SJCRH30 (cell line): ENCODE measurements at places on chromosomes 2 and 18. TPM values are rescaled to one million over a fixed set of nuclear protein-coding genes. Genes with fewer than 3 reads are reported as not detected.

LHCGR gene
- not detected in 2 replicates for total RNA-seq

RUFY4 gene
- total RNA-seq: not detected in 2 replicates

- no peak for DNase-seq
Observed at GRCh38 chr2:198016243-198016642, 211.8 kb downstream of the PLCL1 start.

DNA sequence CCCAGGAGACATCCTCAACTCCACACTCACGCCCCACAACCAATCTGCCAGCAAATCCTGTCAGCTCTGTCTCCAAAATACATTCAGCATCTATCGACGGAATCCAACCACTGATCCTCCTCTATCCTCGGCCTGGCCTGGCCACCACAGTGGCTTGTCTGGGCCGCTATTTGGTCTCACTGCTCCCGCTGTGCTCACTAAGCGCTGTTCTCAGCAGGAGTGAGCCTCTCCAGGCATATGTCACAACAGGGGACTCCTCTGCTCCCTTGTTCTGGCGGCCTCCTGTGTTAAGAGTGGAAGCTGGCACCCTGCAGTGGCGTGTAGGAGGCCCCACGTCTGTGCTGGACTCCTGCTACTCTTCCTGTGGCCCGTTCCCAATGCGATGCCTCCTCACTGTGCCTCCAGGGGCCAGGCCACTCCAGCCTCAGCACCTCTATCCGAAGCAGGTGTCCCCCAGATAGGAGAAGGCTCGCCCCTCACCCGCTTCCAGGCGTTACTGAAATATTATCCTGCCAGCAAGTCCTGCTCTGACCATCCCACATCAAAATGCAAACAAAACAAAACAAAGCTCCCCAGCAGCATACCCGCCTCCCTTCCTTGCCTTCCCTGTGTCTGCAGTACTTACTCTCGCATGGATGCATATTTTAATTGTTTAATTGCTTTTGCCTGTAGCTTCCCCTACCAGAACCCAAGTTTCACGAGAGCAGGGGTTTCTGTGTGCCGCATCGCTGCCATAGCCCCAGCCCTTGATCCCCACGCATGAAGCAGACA lies 39.9 kb downstream of the CENPO start:
- no peak for DNase-seq

- no peak for DNase-seq
Observed at GRCh38 chr2:207469943-207470729, 59.6 kb upstream of the CREB1 start.

MBD1 gene
- 34.1 and 42.0 TPM in 2 replicates for total RNA-seq

- no peak for DNase-seq
Observed at GRCh38 chr18:61984349-61984748, 91.5 kb upstream of the RNF152 start.

DNA sequence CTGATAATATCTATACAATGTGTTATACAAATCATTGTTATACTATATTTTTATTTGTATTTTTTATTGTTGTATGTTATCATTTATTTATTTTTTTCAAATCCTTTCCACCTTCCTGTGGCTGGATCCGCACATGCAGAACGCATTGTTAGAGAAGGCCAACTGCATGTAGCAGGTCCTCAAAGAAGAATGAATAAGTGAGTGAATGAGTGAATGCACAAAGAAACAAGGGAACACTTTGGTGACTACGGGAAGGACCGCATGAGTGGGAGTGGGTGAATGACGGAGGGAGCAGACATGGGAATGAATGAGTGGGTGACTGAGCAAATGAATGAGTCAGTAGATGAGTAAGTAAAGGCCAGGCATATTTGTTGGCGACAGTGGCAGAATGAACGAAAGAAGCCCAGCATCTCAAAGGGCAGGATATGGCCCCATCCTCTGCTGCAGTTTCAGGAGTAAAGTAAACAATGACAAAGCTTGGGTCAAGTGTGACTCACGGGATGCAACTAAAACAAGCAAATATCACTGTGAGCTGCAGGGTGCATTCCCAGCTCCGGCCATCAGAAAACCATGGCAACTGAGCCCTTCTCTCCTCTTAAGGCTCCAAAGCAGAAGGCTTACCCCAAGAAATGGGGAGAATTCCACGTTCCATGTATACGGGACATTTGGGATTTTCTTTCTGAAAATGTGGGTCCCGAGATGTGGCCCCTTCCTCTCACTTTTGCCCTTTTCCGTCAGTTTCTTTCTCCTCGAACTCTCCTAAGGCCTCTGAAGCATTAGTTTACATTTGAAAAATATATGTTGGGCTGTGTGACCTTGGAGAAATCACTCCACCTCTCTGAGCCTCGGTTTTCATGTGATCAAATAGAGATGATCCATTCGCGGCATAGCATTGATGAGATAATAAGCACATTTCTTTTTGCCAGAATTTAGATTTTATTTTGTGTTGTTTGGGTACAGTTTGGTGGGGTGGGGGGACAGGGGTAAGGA lies 24.5 kb downstream of the KCNF1 start:
- DNase-seq: no peak

GRCh38 chr2:29082804-29083495 lies 8.6 kb upstream of the PCARE start:
- DNase-seq: no peak
